NCI-H2029 treated with DMSO at 0.1 percent for 48 hours (cell line): ENCODE measurements at places on chromosomes 6 and 20.

DNA sequence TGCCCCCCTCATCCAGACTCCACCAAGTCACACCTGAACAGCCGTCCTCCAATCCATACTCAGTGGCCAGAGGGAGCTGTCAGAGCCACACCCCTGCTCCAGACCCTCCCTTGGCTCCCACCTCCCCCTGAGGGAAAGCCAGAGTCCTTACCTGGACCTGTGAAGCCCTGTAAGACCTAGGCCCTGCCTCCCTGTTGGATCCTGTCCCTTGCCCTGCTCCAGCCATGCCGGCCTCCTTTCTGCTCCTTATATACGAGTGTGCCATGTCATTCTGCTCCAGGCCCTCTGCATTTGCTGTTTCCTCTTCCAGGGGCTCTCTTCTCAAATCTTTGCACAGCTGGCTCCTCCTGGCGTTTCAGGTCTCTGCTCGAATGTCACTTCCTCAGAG is 100.3 kb upstream of the MYL9 start:
- DNase-seq = no peak

DNA sequence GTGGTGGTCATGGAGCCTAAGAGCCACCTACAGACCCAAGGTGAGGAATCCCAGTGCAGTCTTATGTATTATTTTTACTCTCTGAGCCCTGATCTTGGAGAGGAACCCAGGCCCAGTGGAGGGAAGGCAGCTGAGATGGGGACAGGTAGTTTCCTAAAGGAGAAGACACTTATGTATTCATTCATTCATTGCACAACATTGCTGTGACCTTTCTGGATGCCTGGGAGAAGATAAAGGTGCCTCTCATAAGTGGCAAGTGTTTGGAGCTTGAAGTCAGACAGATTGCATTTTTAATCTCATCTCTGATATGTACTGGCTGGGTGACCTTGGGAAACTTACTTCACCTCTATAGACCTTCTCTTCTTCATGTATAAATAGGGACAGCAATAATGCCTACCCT is 111.1 kb downstream of the CEBPB start:
- no peak for DNase-seq

GRCh38 chr6:1103021-1103420 is 208.9 kb upstream of the FOXQ1 start:
- DNase-seq = no peak

DNA sequence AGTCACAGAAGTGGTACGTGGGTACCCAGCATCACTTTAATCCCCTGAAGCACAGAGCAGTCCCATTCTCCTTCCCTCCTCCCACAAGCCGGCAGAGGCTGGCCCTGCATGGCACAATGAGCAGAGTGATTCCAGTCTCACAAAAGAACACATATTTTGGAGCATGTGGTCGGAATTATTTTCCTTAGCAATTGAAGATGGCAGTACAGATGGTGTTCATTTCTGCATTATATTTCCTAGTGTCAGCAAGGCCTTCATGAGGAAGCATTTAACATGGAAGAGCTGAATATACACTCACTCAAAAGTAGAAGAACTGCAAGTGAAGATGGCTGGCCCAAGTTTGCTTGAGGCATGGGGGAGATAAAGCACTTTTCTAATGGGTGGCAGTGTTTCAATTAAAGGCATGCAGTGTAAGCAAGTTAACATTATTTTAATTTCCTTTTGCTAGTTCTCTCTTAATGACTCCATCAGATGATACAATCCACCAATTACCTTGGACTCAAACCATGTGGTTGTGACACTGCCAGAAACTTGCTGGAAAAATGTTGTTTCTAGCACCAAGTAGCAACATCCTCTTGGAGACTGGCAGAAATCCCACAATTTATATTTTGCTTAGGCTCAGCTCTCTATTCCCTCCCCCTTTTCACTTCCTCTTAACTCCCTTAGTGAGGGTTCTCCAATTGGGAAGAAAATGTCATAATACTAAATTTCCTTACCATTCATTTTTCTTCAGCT is 74.4 kb downstream of the ARHGAP18 start:
- no peak for DNase-seq

DNA sequence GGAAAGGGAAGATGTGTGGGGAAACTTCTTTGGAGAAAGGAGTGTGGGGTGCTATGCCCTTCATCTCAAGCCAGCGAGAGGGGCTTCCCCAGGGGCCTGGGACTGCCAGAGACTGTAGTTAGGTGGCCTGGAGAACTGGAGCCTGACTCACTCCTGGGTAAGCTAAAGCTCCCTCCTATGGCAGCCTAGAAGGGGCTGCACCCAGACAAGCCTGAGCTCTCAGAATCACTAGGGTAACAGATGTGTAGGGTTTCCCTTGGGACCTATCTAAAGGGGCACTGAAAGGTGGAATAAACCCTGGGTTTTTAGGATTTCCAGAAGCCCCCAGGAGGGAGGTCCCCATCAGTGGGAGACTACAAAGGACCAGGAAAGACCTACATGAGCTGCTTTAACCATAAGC is 1.6 kb upstream of the ARMC2 start:
- no peak for DNase-seq

GRCh38 chr20:40331249-40331648 is 357.8 kb downstream of the MAFB start:
- DNase-seq = no peak

DNA sequence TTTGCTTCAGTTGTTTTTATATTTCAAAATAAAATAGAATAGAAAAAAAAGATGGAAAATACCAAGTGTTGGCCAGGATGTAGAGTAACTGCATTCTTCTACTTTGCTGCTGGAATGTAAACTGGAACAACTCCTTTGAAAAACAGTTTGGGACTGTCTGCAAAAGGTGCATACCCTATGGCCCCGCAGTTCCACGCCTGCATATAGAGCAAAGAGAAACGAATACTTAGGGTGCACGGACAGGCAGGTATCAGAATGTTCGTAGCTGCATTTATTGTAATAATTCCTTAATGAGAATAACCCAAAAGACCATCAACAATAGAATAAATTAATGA is 603 bp upstream of the RAB23 start:
- DNase-seq = no peak

- no peak for DNase-seq
Observed at GRCh38 chr20:34559311-34560140, 1.0 kb downstream of the MAP1LC3A start.

- peak; percentile 30 for DNase-seq
Observed at GRCh38 chr6:136113736-136114173, 136.4 kb downstream of the MTFR2 start.

GRCh38 chr6:84967389-84967788 is 203.0 kb upstream of the TBX18 start:
- DNase-seq = no peak

- DNase-seq = peak; percentile 74
Observed at GRCh38 chr6:21753241-21754108, 159.9 kb downstream of the SOX4 start.

DNA sequence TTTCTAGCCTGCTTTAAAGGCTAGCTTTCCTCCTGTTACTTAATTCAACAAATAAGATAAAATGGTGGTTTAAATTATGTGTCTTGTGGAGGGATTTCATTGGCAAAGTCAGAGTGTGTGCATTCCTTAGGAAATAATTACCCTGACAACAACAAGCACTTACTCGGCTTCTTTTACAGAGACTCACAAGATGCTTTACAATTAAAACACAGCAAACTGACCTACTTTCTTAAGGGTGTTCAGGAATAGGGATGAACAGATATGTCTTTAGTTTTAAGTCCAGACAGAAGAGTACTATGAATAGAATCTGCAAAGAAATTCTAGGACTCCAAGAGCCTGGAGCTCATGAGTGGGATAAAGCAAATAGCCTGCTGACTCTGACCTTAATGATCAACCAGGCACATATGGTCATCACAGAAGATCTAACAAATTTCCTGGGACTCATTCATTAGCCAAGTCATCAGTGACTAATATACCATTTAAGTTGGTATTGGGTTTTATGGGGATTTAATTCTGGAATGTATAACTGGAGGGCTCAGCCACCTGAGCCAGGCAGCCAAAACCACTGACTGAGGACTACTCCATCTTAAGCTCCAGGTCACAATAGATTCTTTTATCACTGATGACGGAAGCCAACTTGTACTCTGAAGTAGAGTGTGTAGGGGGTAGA is 161.8 kb upstream of the RIMS1 start:
- DNase-seq = no peak

- DNase-seq = no peak
Observed at GRCh38 chr6:37557645-37558114, 58.0 kb upstream of the CCDC167 start.

- no peak for DNase-seq
Observed at GRCh38 chr20:24465730-24466129, 3.7 kb upstream of the SYNDIG1 start.

GRCh38 chr6:13411484-13411883 is 75.9 kb downstream of the GFOD1 start:
- no peak for DNase-seq

- no peak for DNase-seq
Observed at GRCh38 chr20:36351937-36352336, 45.8 kb downstream of the DLGAP4 start.
